Stimulated activated CD4-positive, alpha-beta T cell treated with anti-CD3 and anti-CD28 coated beads, Interleukin-4, amount 100 ng/mL, for 4 hours (primary cell): ENCODE measurements at places on chromosomes 13 and 19.

GRCh38 chr19:48859711-48860572 lies 8.5 kb downstream of the PLEKHA4 start:
- DNase-seq, result no peak

DNA sequence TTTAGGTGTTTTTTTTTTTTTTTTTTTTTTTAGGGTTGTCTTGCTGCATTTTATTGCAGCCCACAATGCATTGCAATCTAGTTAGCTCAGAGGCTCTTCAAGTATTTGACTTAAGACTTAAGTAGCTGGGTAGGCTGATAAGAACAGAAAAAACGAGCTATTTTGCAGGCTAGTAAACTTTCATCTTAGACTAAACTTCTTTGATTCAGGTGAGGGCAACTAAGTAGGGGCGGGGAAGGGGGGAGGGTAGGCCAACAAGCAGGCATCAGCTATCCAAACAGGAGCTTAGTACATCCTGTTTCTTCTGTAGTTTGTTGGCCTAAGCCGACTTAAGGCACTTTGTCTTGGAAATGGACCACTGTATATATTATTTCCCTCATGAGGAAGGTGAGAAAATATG lies 4.9 kb upstream of the TDRD3 start:
- no peak for DNase-seq

DNA sequence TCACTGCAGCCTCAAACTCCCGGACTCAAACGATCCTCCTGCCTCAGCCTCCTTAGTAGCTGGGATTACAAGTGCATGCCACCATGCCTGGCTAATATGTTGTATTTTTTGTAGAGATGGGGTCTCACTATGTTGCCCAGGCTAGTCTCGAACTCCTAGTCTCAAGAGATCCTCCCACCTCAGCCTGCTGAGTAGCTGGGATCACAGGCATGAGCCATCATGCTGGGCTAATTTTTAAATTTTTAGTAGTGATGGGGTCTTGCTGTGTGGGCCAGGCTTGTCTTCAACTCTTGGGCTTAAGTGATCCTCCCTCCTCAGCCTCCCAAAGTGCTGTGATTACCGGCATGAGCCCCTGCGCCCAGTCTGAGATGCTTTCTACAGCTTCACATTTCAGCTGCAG lies 15.3 kb downstream of the ATCAY start:
- no peak for DNase-seq

DNA sequence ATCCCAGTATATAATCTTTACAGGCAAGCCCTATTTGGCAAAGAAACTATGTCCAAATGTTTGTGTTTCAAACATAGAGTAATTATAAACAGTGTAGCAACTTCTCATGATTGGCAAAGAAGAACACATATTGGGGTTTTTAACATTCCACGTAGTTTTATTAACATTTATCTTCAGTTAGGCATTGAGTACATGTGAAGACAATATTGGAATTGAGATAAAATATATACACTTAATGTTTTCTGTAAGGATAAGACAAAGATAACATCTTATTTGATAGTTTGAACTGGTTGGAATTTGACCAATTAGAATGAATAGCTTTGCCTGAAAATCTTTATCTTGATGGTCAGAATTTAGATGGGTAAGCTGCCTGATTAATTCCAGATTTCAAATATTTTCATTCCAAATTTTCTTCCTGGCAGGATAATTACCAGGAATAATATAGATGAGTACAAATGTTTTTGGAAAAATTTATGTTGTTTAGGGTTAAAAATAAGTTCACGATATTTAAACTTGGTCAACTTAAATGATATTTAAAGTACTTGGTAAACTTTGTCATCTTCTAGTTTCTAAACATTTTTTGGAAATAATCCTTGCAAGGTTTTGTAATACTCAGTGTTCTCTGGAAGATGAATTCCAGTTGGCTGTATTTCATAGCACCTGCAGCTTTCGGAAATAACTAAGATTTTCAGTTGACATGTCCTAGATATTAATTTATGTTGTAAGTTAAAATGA lies 536.5 kb upstream of the SPRY2 start:
- no peak for DNase-seq

- no peak for DNase-seq
Measured at GRCh38 chr13:99375738-99376080, 68.5 kb upstream of the GPR183 start.

- no peak for DNase-seq
Measured at GRCh38 chr19:30682146-30682998, 310.2 kb downstream of the ZNF536 start.

- no peak for DNase-seq
Measured at GRCh38 chr19:38667661-38668171, 20.3 kb downstream of the ACTN4 start.

- peak; percentile 70 for DNase-seq
Measured at GRCh38 chr19:48933382-48933932, at the start of gene DHDH. DHDH (plus strand) TSS chr19:48933699; CDS start chr19:48933722, 23 bp downstream.

- no peak for DNase-seq
Measured at GRCh38 chr13:48874165-48874564, 101.5 kb upstream of the FNDC3A start.

- DNase-seq, result no peak
Measured at GRCh38 chr13:90773681-90774080, 573.8 kb upstream of the MIR17HG start.

- DNase-seq, result no peak
Measured at GRCh38 chr19:31319465-31319864, 29.8 kb downstream of the TSHZ3 start.

DNA sequence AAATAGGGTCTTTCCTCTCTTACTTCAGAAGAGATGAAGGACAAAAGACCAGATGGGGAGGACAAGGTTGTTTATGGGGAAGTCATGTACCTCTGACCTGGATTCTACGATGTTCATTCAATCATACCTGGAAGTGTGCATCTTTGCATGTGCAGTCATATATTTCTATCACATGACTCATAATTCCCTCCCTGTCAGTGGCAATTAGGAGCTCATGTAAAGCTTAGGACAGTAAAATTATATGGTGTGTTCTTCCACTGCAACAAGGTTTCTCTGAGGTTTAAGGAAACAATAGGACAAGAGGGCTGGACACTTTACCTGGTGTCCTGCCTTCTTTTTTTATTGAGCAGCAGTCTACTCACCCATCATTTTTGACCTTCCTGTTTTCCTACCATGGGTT lies 19.8 kb downstream of the CEACAM7 start:
- DNase-seq, result no peak

- DNase-seq, result no peak
Measured at GRCh38 chr13:52994865-52995264, 33.7 kb upstream of the OLFM4 start.

GRCh38 chr19:13078897-13079541 lies 23.6 kb downstream of the LYL1 start:
- no peak for DNase-seq

- no peak for DNase-seq
Measured at GRCh38 chr19:41904118-41904870, 21.3 kb downstream of the ARHGEF1 start.

DNA sequence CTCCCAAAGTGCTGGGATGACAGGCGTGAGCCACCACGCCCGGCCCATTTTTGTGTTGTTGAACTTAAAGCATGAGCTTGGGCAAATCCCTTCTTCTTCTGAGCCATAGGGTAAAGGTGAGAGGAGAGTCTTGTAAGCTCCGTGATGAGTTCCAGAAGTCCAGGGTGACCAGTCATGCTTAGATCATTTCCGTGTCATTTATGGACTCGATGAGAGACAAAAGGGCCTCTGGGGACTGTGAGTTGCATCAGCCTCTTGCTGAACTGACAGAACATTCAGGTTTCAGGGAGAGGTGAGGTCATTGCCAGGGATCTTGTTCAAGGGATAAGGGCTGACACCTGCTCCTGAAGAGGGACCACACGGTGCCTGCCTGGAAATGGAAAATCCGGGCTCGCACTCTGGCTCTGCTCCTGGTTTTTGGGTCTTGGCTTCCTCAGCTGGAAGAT lies 53.6 kb downstream of the GADD45B start:
- DNase-seq, result no peak

DNA sequence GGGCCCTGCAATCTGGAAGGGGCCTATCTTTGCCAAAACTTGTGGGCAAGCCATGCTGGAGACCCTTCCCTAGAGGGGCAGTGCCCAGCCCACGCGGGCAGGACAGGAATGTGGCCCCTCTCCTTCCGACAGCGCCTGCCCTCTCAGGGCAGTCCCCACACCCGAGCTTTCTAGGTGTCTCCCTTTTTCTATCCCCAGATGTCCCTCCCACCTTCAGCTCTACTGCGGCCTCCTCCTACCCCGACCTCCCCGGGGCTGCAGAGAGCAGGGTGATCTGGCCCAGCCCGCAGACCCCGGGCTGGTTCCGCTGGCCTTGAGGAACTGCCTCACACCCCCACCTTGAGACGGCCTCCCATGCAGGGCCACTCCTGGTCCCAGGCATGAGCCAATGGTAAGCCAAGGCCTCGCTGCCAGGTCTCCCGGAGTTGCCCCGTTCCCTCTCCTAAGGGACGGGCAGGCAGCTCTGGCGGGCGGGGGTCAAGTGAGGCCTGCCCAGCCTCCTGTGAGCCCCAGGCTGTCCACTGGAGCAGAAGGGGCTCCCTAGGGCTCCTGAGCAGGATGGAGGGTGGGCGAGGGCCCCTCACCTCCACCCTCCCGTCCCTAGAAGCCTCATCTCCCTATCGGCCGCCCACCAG lies 39.7 kb downstream of the KLF2 start:
- DNase-seq, result no peak
